ENCODE measurements at places on chromosomes 12 and 14.
A peak's percentile ranks its signal among the peaks of the same experiment; 100 is the strongest.

DNA sequence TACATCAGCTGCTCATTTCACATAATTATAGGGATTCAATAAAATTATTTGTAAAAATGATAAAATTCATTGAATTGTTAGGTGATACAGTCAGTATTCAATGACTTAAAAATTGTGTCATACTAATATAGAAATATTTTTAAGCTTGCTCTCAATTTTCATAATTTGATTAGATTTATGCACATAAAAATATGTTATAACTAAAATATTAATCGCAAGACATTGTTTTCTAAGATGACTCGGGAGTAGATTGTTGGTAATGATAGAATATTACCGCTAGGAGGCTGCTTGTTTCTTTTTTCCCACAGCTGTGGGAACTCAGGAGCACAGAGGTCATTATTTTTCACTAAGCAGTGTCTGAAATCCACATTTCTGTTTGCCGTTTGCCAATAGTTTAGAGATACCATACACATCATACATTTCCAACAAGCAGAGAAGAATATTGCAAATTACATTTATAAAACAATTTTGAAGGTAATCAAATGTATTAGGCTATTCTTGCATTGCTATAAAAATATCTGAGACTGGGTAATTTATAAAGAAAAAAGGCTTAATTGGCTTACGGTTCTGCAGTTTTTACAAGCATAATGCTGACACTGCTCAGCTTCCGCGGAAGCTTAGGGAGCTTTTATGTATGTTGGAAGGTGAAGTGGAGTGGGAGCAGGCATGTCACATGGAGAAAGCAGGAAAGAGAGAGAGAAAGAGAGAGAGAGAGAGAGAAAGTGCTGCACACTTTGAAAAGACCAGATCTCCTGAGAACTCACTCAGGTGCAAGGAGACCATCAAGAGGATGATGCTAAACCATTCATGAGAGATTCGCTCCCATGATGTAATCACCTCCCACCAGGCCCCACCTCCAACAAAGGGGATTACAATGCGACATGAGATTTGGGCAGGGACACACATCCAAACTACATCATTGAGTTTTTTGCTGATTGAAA, 9.2 kb downstream of the CD69 start:
- no peak for DNase-seq

GRCh38 chr12:67484791-67485480, 163.6 kb upstream of the DYRK2 start:
- DNase-seq: no peak

- no peak for DNase-seq
Measured at GRCh38 chr12:90355711-90356355, 599.1 kb downstream of the CCER1 start.

- peak; percentile 78 for DNase-seq
Measured at GRCh38 chr12:25583545-25583944, 30.5 kb upstream of the LMNTD1 start.

DNA sequence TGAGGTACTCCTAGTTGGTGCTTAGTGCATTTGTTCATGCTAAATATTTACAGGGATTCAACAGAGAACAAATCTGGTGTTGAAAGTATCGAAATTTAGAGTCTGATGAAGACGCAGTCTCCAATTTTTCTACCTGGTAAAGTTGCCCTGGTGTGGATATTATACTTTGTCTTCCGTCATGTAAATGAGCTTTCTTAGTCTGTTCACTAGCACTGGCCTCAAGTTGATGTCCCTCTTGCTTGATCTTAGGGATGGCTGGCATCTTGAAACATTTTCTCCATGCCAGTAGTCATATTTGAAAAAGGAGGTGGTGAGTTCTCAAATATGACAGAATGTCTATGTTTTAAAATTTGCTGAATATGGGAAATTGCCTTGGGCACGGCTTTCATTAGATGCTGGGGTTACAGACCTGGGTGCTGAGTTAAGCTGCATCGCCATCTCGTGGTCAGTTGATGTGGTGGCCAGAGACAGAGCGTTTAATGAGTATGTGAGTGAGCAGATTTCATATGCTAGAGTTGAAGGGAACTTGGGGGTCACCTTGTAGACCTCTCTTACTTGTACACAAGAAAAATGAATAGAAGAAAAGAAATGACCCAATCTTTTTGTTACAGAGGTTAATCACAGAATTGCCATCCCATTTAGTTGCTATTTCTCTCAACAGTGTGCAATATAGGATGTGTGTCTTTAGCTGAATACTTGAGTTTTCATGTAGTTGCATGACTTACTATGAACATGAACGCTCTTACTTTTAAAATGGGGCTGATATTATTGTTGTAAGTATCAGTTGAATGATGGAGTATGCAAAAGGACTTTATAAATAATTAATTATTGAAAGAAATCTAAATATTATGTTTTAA, 172.8 kb upstream of the DCN start:
- DNase-seq: peak; percentile 72

DNA sequence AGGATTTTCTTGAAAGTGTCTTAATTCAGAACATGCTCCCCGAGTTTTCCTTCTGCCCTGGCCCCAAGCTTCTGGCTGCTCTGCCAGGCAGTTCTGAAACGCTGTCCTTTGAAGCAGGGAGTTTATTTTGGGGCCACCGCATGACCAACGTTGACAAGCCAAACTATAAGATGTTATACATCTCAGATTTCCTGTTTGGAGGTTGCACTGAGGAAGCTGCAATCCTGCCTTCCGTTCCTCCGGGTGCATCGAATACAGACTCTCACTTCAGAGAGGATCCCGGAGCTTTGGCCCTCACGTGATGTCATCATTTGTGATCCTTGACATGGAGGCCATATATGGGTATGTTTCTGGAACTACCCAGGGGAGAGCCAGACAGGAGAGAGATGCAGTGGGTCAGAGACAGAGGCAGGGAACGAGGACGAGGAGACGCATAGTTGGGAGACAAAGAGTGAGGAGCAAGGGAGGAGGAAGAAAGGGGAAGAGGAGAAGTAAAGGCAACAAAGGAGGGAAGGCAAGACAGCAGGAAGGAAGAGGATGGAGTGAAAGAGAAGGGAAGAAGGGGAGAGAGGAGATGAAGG, at the start of gene ASB2:
Gene ASB2, minus strand, starts transcription at position 94 of the 581 bp plus-strand sequence. CDS start 12,031 bp downstream, outside the sequence.
- no peak for DNase-seq

- DNase-seq: no peak
Measured at GRCh38 chr12:113862590-113863454, 103.3 kb downstream of the RBM19 start.

GRCh38 chr12:133010657-133011297, 24.6 kb downstream of the ZNF26 start:
- DNase-seq: no peak

DNA sequence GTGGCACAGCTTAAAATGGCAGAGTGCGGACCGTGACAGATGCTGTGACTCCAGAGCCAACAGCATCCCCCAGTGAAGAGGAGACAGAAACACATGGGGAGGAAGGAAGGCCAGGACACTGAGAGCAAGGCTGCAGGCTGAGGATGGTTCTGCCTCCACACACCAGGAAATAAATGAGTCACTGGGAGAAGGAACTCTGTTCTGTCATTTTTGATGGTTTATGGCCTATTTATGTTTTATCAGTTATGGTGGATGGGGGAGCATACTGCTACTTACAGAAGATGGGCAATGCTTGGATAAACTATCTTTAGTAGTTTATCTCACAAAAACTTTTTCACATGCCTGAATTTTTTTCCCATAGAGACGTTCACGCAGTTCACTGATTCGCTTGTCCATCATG, 33.8 kb downstream of the ZFYVE21 start:
- no peak for DNase-seq

DNA sequence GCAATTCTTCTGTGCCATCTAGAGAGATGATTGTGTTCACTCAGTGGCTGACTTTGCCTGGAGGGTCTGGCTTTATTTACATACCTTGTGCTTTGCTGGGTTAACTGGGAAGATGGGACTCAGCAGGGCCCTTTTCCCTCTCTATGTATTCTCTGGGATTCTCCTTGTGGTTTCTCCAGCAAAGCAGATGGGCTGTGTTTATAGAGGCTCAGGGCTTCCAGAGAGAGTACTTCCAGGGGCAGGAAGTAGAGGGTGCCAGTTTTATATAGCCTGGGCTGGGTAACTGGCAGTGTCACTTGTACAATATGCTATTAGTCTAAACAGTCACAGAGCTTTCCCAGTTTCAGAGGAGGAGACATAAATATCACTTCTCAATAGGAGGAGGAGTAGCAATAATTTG, 509.9 kb downstream of the DIO2 start:
- no peak for DNase-seq

DNA sequence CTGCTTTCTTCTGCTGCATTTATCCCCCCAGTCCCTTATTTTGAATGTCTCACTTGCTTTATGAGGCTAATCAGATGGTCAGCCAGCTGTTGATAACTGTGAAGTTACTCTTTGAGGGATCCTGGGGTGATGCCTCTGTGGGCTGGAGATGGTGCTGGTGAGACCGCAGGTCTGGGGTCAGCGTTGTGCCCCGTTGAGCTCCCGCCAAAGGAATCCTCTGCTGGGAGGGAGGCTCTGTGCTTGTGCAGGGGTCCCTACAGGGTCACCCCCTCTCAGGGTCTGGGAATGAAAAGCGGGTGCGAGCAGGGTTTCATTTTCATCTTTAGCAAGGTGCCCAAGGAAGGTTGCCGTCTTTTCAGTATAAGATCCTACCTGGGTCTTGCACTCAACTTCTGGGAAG, 161.2 kb upstream of the RTL1 start:
- peak; percentile 3 for DNase-seq

DNA sequence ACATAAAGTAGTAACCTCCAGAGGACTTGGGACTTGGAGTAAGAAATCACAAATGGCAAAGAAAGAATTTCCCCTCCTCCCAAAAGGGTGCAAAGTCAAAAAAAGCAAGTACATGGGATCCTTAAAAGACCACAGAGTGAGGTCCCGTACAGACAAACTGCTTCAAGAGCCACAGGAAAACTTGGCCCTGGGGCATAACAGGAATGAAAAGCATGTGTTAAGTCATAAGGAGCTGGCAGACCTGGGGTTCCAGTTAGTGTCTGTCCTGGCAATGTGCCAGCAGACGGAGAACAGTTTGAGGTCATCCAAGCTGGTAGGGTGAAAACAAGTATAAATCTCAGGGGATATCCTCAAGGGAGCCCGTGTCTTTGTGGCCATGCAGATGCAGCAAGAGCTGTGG, 73.2 kb downstream of the HSD17B6 start:
- DNase-seq: peak; percentile 13
